ENCODE measurements at places on chromosomes 7 and 10. TPM values are rescaled to one million over a fixed set of nuclear protein-coding genes. Genes with fewer than 3 reads are reported as not detected.

Gene GPR15LG
- total RNA-seq = not detected

- no peak for DNase-seq
Measured at GRCh38 chr10:112871021-112871420, 79.0 kb upstream of the TCF7L2 start.

DNA sequence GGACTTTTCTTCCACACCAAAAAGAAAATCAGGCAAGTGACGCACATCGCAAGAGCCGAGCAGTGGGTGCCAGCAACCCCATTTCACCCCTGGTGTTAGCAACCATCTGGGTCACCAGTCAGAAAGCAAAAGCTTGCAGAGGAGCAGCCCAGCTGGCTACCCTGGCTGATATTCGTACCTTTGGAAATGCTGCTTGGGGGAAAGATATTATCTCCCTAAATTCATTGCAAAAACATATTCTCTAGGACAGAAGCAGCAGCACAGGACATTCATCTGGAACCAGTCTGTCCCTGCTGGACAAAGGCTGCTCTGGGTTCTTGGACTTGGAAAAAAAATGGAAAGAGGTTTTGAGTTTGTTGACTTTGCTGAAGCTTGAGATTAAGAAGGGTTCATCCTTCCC, 45.8 kb downstream of the ERLIN1 start:
- DNase-seq = no peak

- no peak for DNase-seq
Measured at GRCh38 chr7:123746931-123747488, 1.8 kb downstream of the WASL start.

DNA sequence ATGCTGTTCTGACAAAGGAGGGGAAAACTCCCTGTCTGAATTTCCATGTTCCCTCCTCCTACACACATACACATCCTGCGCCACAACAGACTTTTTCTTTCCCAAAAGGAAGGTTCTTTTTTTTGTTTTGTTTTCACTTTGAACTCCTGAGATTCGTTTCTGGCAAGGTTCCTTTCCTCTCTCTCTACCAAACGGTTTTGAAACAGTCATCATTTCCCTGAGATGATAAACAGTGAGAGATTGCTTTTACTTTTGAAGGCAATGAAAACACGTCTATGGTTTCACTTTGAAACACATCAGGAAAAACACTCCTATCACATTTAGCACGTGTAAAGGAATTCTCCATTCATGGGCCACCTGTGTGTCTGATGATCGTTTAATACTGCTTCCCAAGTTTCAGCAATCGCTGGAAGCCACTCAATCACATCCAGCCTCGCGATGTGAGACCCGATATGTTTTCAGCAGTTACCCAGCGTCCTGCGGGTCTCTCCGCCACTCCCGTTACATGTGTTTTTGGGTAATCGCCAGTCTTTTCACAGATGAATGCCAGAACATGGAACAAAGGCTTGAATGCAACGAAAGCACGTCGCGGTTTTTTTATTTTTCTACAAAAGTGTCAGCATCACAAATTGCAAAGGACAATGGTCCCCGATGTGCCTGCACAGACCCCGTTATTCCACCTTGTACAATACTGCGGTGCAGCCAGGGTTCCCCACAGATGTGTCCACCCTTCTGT, 62.8 kb upstream of the CUX1 start:
- peak; percentile 7 for DNase-seq

- peak; percentile 86 for DNase-seq
Measured at GRCh38 chr10:110226543-110226925, 19.1 kb downstream of the MXI1 start.

DNA sequence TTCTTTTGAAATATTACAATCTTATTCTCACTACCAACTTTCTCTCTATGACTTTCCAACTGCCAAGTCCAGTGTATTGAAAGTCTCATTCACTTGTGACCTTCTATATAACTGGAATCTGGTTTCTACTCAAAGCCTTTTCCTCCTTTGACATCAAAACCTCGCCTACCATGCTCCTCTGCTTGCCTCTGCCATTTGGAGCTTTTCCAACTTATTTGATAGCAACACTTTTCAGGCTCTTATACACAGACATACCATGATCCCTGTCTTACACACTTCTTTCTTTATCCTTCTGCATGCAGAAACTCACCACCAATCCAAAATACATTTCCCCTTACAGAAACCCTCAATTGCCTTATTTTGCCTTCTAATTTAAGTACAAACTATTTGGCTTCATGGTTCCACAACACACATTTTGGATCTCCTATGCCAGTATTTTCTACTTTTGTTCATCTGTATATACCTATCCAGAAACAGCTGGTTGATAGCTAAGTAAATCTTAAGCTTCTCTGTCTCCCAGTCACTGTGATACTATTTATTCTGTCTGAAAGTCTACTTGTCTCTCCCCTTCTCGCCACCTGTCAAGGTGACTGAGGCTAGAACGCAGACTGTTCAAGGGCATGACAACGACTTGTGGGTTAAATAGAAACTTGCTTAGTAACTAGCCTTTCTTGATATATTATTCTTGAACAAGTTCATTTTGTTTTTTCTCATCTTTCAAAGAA, 22.4 kb downstream of the GNG11 start:
- no peak for DNase-seq

DNA sequence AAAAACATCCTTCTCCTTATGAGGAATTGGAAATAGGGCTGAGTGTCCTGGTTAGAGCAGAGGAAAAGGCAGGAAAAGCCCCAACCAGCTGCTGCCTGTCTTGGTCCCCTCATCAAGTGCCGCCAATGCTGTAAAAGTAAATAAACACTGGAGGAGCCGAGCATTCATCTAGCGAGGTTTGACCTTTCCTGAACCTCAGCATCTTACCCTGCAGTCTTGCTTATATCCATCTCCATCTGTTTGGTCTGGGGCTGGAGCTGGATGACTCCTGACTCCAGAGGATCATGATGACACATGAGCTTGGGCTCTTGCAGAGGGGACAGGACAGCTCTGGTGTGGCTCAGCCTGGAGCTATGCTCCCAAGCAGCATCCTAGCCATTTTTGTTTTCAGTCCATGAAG, 501.1 kb downstream of the TNS3 start:
- no peak for DNase-seq

GRCh38 chr7:36314491-36314890, 75.2 kb upstream of the ANLN start:
- DNase-seq = no peak

GRCh38 chr7:14048889-14049288, 59.4 kb upstream of the ETV1 start:
- DNase-seq = no peak

- no peak for DNase-seq
Measured at GRCh38 chr7:81492910-81493309, 276.9 kb downstream of the HGF start.

DNA sequence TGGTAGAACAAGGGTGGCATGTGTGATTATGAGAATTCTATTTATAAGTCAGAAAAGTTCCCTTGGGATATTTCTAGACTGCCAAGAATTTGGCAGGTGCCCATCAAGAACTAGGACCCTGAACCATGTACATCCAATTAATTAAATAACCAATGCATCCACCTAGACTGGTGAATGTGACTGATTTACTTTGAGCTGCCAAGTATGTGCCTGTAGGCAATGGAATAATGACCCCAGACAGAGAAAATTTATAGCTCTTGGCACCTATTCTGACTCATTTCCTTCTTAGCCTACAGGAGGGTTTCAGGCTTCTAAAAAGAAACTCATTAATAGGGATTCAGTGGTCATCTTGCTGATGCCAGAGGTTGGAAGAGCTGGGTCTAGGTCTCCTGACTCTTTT, 54.9 kb downstream of the KCNH2 start:
- no peak for DNase-seq
